ENCODE measurements at places on chromosomes 3 and 15. TPM values are rescaled to one million over a fixed set of nuclear protein-coding genes. Genes with fewer than 3 reads are reported as not detected.

GRCh38 chr3:4824926-4825325 lies 154.3 kb upstream of the BHLHE40 start:
- no peak for DNase-seq

GRCh38 chr3:171875923-171876412 lies 32.8 kb downstream of the TMEM212 start:
- no peak for DNase-seq

- no peak for DNase-seq
Measured at GRCh38 chr15:33398555-33398954, 87.8 kb downstream of the RYR3 start.

Gene FEZF2
- total RNA-seq: not detected

DNA sequence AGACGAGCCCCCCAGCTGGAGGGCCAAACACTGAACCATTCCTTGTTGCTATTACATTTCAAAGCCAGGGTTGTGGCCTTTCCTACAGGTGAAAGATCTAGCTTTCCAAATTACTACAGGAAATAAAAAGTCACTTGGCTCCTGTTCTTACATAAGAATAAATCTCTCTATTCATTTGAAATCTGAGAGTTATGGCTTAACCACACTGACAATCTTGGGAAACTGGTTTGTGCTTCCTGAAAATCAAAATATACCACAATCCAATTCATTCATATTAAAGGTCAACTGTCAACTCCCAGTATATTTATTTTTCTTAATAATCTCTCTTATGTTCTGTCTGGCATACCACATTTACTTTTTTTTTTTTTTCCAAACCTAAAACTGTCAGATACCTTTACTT lies 103.7 kb upstream of the LMOD3 start:
- no peak for DNase-seq

GRCh38 chr15:63340353-63340752 lies 41.3 kb downstream of the CA12 start:
- no peak for DNase-seq

Gene NT5DC2
- 147 TPM for total RNA-seq

Measured in A673 (cell line).